ENCODE measurements at places on chromosomes 7 and 10. TPM values are rescaled to one million over a fixed set of nuclear protein-coding genes. Genes with fewer than 3 reads are reported as not detected.

DNA sequence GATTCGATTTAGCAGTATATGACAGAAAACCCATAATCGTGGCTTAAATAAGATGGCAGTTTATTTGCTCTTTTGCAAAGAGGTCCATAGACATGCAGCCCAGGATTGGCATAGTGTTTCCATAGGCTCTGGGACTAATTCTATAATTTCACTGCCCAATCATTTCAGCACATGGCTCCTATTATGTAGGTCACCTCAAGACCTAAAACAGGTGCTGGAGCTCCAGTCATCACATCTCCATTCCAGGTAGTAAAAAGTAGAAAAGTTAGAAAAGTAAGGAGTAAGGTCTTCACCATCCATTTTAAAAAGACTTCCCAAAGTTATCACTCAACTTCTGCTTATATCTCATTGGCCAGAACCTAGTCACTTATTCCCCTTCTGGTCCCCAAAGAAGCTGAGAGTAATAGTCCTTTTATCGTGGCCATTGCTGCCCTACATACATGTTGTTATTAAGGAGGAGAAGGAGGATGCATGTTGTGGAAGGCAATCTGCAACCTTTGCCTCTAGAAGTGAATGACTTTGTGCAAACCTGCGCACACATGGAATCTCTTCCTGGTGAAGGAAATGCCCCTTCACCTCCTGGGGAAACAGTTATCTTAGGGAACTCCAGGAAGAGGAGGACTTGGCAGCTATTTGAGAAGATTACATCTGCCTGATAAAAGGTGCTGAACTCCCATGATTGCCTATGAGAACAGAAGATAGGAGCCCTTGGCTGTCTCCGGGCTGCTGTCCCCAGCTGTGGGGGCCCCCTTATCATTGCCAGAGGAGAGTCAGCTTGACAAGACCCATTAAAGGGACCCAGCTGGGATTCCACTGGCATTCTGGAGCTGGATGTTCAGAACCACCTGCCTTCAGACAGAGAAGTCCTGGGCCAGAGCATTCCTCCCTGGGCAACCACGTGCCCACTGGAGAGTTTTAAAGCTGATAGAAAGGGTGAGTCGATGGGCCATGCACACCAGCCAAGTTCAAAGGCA lies 330.6 kb upstream of the ZMIZ1 start:
- H3K27ac ChIP-seq: no peak overlapping the region
- no peaks in the 10 kb centered on the region for H3K27me3 ChIP-seq
- no peaks in the 10 kb centered on the region for H3K4me1 ChIP-seq
- DNase-seq: no peak
- no peak overlapping the region for H3K4me3 ChIP-seq

GRCh38 chr7:41232086-41232485 lies 470.8 kb downstream of the INHBA start:
- no peak overlapping the region for H3K4me3 ChIP-seq
- no peak overlapping the region for H3K27ac ChIP-seq
- no peaks in the 10 kb centered on the region for H3K27me3 ChIP-seq

- no peaks in the 10 kb centered on the region for H3K4me1 ChIP-seq
- H3K27ac ChIP-seq: no peak overlapping the region
- peaks cover 5% of the 10 kb centered on the region for H3K36me3 ChIP-seq
- no peaks in the 10 kb centered on the region for H3K27me3 ChIP-seq
Observed at GRCh38 chr7:55498142-55498541, 74.2 kb downstream of the VOPP1 start.

DNA sequence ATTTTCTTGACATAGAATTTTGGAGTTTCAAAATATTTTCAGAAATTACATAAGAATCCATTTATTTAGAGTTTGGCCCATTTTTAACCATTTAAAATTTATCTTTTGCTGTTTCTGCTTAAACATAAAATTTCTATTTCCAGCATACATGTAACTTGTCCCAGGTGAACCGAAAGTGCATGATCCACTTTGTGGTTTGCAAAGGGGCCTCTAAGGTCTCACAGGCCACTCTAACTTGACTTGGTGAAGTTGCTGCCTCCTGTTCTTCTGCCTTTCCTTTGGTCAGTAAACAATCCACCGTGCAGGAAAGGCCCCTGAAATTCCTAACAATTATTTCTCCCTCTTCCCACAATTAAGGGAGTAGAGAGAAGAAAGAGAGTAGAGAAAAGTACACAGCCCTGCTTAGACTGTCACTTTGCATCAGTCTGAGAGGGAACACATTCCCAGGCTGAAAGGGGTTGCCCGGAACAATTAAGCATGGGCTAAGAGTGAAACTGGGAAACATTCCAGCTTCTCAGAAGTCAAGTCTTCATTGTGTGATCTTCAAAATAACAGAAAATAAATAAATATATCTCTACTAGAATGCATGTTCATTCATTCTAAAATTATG lies 79.5 kb upstream of the SEMA3A start:
- no peaks in the 10 kb centered on the region for H3K4me1 ChIP-seq
- no peak for DNase-seq
- no peaks in the 10 kb centered on the region for H3K27me3 ChIP-seq
- no peaks in the 10 kb centered on the region for H3K36me3 ChIP-seq
- H3K4me3 ChIP-seq: no peak overlapping the region

GRCh38 chr10:80471001-80471400 lies 16.9 kb downstream of the TSPAN14 start:
- no peak for DNase-seq
- H3K4me3 ChIP-seq: no peak overlapping the region
- peaks cover 33% of the 10 kb centered on the region for H3K36me3 ChIP-seq
- peak overlapping the region; percentile 29 for H3K27ac ChIP-seq
- peaks cover 61% of the 10 kb centered on the region for H3K4me1 ChIP-seq

- H3K36me3 ChIP-seq: no peaks in the 10 kb centered on the region
- no peak overlapping the region for H3K27ac ChIP-seq
- no peak for DNase-seq
- no peak overlapping the region for H3K4me3 ChIP-seq
- H3K27me3 ChIP-seq: peaks cover 10% of the 10 kb centered on the region
Observed at GRCh38 chr7:73645643-73646174, 21.4 kb upstream of the MLXIPL start.

DNA sequence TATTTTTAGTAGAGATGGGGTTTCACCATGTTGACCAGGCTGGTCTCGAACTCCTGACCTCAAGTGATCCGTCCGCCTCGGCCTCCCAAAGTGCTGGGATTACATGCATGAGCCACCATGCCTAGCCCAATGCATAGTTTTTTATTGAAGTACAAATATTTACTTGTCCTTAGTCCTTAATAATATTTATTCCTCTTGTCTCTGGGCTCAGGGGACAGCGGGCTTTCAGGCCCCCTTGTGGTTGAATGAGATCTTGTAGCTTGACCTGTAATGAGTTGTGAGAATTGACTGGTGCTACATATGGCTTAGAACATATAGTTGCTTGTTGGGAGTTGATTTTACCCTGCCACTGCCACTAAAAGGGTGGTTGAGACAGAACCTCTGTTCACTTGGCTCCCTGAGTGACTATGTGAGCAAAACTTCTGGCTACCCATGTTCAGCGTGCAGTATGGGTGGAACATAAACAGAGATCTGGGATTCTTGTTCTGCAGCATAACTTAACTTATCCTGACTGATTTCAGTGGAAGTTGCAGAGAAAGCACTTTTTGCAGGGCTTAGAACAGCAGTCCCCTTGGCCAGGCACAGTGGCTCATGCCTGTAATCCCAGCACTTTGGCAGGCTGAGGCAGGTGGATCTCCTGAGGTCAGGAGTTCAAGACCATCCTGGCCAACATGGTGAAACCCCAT lies 14.9 kb downstream of the CCL26 start:
- H3K27me3 ChIP-seq: no peaks in the 10 kb centered on the region
- no peaks in the 10 kb centered on the region for H3K4me1 ChIP-seq
- peak; percentile 37 for DNase-seq

- no peaks in the 10 kb centered on the region for H3K4me1 ChIP-seq
- H3K27me3 ChIP-seq: no peaks in the 10 kb centered on the region
- no peak for DNase-seq
- H3K27ac ChIP-seq: no peak overlapping the region
Observed at GRCh38 chr7:47521011-47521795, 60.7 kb downstream of the TNS3 start.

DNA sequence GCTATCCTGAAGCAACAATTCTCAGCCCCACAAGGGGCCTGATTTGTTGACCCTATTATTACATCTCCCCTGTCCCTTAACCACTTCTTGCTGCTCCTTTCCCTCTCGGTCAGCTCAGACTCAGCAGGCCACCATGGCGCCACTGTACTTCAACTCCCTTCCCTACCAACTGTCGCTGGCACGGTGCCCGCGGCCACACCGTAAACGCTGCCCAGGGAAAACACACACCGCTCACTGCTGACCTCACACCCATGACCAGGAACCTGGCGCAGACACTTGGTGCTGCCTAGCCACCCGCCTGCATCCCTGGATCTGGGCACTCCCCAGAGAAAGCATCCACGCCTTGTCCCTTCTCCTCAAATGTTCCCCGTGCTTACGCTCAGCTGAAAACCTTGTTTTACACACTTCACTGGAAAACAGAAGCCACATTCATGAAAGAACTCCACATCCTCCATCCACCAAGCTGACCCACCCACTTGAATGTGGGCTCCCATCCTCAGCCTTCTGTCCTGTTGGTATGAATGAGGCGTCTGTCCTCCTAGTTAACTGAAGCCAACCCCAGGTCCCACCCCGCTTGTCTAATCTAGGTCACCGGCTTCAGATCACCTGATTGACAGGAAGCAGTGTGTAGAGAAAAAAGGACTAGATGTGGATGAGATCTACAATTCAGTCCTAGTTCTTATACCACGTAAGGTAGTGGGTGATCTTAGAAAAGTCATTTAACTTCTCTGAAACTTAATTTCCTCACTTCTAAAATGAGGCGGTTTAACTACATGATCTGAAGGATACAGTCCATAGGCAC lies 28.5 kb upstream of the CRYGN start:
- DNase-seq: no peak
- H3K27me3 ChIP-seq: no peaks in the 10 kb centered on the region
- H3K27ac ChIP-seq: no peak overlapping the region
- no peak overlapping the region for H3K4me3 ChIP-seq

- DNase-seq: peak; percentile 86
- H3K27me3 ChIP-seq: peaks cover 52% of the 10 kb centered on the region
- no peak overlapping the region for H3K27ac ChIP-seq
- H3K36me3 ChIP-seq: peaks cover 1% of the 10 kb centered on the region
- no peak overlapping the region for H3K4me3 ChIP-seq
Observed at GRCh38 chr7:98137826-98138151, 31.1 kb downstream of the LMTK2 start.

DNA sequence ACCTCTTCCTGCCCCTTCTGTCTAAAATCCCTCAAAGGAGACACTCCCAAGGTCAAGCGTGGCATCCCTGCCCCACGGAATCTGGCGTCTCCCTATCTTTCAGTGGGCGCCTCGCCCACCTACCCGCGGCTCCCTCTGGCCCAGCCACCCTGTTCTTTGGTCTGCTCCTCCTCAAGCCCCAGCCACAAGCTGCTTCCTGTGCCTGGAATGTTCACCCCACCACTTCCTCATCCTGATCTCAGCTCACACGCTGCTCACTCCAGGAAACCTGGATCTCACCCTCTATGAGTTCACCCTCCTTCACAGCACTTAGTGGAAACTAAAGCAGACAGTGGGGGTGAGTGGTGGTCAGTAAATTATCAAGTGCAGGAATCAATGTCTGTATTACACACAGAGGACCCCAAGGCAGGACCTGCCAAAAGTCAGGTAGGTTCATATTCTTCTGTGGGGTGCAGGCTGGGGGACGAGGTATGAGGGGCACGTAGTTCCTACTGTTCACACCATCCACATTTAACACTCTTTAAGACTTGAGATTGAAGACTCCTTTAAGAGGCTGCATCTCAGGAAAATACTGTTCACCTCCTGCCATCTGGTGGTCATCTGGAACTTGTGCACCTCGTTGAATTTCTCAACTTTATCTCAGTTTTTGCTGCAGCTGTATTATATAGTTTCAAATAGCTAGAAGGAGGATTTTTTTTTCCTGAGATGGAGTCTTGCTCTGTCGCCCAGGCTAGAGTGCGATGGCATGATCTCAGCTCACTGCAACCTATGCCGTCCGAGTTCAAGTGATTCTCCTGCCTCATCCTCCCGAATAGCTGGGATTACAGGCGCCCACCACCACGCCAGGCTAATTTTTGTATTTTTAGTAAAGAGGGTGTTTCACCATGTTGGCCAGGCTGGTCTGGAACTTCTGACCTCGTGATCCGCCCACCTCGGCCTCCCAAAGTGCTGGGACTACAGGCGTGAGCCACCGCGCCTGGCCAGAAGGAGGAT lies 166.6 kb downstream of the ARHGAP21 start:
- no peaks in the 10 kb centered on the region for H3K36me3 ChIP-seq
- H3K27me3 ChIP-seq: no peaks in the 10 kb centered on the region
- no peak overlapping the region for H3K27ac ChIP-seq
- peak; percentile 4 for DNase-seq
- H3K4me3 ChIP-seq: no peak overlapping the region

GRCh38 chr7:117667456-117667855 lies 187.6 kb downstream of the CFTR start:
- DNase-seq: no peak
- no peaks in the 10 kb centered on the region for H3K4me1 ChIP-seq
- no peaks in the 10 kb centered on the region for H3K36me3 ChIP-seq
- no peaks in the 10 kb centered on the region for H3K27me3 ChIP-seq

- H3K36me3 ChIP-seq: no peaks in the 10 kb centered on the region
- no peak overlapping the region for H3K27ac ChIP-seq
- no peaks in the 10 kb centered on the region for H3K4me1 ChIP-seq
- no peak overlapping the region for H3K4me3 ChIP-seq
Observed at GRCh38 chr7:153935095-153935494, 117.1 kb upstream of the DPP6 start.

DNA sequence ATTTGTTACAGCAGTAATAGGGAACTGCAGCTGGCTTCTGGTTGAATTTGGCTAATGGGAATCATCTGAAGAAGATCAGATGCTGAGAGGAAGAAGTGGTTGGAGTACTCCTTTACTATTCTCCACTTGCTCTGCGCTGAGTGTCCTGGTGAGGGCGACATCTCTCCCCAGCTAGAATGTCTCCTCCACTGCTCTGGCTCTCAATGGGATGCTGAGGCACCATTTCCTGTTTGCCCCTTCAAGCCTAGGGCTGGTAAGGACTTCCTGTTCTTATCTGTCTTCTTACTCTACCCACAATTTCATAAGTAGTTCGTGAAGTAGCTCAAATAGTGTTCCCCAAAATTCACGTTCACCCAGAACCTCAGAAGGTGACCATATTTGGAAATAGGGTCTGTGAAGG lies 43.2 kb upstream of the TES start:
- no peaks in the 10 kb centered on the region for H3K27me3 ChIP-seq
- no peak for DNase-seq
- no peak overlapping the region for H3K27ac ChIP-seq

Gene POLR3A
- total RNA-seq: 18.4 TPM

Gene NUTM2A
- 0.96 TPM for total RNA-seq

Gene CEP55
- 0.19 TPM for total RNA-seq

All from B cell (primary cell).